ENCODE measurements at places on chromosomes 11 and 22.
A peak's percentile ranks its signal among the peaks of the same experiment; 100 is the strongest.

GRCh38 chr11:62324731-62325556 is 12.3 kb upstream of the ASRGL1 start:
- peak; percentile 25 for DNase-seq

DNA sequence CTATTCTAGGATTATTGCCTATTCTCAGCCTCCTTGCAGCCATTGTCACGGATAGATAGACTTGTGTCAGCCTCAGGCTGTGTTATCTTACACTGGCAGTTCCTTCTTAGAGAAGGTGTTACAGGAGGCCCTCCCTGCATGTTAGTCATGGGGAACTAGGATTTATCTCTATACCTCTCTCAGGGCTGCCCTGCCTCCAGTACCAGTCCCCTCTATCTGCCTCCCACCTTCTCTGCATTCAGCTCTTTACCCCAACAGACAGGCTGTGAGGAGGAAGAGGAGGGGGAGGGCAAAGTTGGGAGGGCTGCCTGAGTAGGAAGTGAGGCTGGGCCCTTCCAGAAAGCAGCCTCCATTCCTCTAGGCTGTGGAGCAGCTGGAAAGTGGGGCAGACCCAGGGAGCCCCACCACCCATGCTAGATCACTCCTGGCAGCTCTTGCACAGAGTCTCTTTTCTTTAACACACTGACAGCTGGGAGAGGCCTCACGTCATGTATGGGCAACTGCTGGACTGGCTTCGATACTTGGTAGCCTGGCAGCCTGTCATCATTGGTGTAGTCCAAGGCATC is 2.9 kb upstream of the IL18BP start:
- DNase-seq, result no peak

- DNase-seq, result peak; percentile 25
Measured at GRCh38 chr22:28750471-28750881, 8.6 kb downstream of the HSCB start.

DNA sequence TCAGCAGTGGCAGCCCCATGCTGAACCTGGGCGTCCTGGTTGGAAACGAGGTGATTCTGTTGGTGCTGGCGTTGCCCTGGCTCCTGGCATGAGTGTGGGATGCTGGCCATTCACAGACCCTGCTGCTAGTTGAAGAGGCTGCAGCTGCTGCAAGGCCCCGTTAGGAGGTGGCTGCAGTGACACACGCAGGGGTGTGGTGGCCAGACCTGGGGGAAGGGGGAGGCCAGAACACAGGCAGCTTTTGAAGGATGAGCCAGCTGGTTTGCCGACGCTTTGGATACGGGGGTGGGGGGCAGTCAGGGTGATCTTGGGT is 77.2 kb downstream of the MORC2 start:
- DNase-seq, result no peak

- no peak for DNase-seq
Measured at GRCh38 chr11:13140873-13141655, 131.9 kb downstream of the RASSF10 start.

DNA sequence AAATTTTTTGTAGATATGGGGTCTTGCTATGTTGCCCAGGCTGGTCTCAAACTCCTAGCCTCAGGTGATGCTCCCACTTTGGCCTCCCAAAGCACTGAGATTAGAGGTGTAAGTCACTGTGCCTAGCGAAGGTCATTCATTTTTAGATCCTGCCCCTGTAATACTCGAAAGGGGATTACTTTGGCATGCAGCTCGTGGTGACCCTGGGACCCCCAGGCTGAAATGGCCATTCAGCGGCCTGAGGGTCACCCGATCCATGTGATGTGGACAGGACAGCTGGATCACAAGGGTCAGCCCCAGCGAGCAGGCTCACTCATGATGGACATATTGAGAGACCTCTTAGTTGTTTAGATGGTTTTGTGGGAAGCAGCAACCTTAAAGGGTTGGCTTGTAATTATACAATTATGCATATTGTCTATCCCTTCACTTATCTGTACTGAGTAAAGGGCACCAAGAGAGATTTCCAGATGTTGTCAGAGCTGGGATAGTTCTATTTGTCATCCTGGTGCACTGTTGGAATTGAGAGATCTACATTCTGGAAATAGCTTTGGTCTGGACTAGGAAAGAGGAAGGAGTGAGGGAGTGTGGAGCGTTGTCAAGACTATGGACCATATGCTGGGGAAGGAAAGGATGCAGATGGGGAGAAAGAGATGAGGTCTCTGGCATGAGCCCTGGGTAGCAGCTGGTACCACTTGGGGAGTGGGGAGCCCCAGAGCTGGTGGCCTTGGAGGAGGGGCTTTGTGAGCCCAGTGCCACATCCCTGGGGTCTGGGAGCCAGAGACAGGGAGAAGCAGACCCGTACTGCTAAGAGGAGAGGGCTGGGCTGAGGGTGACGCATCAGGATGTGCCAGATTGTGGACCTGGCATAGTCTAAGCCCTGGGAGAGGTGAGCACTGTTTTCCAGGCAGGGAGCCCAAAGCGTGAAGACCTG is 15.5 kb downstream of the RHBDD3 start:
- no peak for DNase-seq

GRCh38 chr11:7548659-7549274 is 35.0 kb downstream of the PPFIBP2 start:
- no peak for DNase-seq

GRCh38 chr11:132032555-132032954 is 662.1 kb downstream of the NTM start:
- peak; percentile 70 for DNase-seq

GRCh38 chr22:26800858-26801257 is 143.5 kb downstream of the MIAT start:
- no peak for DNase-seq

- no peak for DNase-seq
Measured at GRCh38 chr11:25535467-25536272, 796.3 kb upstream of the ANO3 start.

DNA sequence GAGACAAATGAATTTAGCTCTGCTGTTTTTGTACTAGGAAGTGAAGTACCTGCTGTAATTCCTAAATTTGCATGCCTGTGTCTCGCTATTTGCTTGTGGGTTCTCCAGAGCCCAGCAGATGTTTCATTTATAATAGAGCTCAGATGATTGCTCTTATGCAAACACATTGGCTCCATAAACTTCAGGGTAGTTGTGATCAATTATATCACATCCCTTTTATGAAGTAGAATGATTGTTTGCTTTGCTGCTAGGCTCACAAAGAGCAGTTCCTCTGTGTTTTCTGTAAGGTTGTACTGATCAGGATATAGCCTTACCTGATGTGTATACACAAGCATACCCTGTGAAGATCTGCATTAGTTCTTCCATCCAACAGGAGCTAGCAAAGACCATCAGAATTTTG is 64.1 kb downstream of the C11orf87 start:
- DNase-seq, result no peak

GRCh38 chr11:124943741-124944140 is 7.9 kb upstream of the HEPACAM start:
- DNase-seq, result no peak

DNA sequence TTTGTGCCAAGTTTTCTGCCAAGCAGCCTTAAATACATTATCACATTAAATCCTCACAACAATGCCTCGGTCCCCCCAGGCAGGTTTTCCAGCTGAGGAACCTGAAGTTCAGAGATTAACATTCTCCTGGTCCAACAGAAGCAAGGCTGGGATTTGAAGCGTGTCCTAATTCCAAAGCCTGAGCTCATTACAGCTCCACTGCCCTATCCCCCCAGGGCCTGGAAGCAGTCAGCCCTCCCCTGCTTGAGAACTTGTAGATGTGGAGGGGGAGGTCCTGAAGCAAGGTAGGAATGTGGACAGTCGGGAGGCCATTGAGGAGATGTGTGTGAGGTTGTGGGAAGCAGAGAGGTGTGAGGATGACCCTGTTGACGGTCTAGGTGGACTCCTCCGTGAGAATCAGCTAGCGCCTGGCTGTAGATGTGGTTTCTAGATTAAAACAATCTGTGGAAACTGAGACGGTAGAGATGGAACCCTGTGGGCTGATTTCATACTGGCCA is 8.1 kb downstream of the GRAMD1B start:
- peak; percentile 64 for DNase-seq

DNA sequence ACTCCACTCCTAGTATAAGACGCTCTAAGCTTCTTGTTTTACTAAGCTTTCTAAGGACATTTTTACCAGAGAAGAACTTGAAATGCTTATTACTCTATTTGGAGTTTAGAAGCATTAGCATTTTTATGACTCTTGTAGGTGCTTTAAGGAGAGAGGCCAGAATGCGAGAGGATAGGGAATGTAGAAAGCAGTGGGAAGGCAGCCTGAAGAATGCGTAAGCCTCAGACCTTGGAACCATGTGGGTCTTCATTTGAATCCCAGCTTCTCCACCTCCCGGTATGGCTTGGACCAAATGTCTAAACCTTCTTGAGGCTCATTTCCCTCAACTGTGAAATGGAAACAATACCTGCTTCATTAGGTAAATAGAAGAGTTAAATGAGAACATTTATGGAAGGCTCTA is 60.0 kb upstream of the AMOTL1 start:
- DNase-seq, result no peak

DNA sequence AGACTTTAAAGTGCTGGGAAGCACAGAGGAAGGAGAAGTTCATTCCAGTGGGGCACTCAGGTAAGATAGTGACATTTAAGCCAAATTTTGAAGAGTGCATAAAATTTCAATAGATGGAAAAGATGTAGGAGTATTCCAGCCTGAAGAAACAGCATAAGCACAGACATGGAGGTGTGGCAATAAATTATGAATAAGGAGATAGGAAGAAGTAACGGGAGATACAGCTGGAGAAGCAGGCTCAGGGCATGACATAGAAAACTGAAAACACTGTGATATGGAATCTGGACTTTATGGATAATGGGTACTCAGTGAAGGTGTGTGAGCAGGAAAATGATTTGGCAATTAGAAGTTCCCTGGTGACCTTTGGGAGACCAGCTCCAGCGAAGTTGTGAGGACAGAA is 33.3 kb downstream of the P4HA3 start:
- DNase-seq, result no peak

- DNase-seq, result no peak
Measured at GRCh38 chr22:31764785-31765184, 11.0 kb downstream of the DEPDC5 start.

- DNase-seq, result no peak
Measured at GRCh38 chr11:61956191-61957020, 6.3 kb downstream of the BEST1 start.

DNA sequence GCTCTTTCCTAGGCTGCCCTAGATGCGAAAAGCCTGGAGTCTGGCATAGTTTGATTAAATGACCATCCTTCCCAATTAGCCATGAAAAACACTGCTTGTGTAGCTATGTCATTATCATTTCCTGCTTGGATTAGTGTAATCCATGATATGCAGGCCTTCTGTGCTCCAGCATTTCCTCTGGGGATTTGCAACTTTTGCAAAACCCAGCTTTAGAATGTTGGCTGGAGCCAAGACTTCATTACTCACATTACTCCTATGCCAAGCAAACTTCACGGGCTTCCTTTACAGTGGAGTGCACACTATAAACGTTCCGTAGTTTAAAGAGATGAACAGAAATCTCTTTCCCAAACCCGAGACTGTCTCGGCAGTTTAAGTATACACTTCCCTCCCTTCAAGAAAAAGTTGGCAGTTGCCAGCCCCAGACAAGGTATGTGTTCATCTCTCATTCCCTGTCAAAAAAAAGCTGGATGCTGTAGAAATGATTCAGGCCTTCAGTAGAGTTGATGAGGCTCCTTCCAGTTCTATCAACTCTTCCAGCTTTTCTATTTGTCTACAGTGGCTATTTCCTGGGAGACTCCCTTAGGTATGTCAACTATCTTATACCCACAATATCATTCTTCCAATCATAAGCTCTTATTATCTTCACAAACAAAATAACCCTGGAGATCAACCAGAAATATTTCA is 180.0 kb downstream of the MAML2 start:
- peak; percentile 98 for DNase-seq

DNA sequence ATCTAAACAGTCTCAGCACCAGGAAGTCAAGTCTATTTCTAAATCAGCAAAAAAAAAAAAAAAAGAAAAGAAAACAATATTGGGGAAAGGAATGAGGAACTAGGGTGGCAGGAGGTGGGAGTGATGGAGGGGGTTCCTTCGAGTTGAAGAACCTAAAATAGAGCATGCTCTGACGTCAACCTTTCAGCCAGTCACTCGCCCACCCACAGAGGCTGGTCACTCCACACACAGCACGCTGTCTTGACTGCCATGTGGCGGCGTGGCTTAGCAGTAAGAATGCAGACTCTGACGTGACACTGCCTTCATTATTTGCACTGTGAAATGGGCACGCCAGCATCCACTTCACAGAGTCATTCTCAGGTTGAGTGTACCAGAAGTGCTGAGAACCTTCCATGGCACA is 48.3 kb downstream of the LARGE1 start:
- no peak for DNase-seq

DNA sequence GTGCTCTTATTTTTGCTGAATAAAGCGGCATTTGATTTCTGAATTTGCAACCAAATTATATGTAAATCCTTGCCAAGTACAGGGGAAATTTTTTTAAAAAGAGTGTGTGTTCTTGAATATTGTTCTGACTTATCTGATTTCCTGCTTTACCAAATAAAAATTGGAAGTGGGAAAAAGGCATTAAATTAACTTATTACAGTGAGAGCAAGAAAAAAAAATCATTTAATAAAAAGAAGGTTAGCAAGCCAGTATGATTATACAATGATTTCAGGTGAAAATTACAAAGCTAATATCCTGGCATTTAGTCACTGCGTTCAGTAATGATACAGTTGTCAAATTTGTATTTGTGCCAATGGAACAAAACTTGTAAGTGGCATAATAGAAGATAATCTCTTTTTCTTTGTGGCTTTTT is 82.1 kb upstream of the PPARA start:
- no peak for DNase-seq

DNA sequence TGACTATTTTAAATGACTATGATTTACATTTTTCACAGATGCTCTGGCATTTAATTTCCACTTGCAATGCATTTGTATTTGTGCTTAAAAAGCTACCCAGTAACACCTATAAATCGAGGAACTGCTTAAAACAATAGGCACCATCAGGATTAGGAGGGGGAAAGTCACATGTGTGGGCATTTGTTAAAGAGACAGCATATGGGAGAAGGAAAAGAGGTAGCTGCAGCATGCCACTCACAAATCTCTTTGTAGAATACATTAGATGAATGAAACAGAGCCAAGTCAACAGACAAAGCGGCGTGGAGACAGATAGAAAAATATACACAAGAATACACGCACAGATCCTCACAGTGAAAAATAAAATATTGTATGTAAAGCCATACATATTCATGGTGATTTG is 228.0 kb downstream of the CADM1 start:
- DNase-seq, result no peak

- no peak for DNase-seq
Measured at GRCh38 chr22:32992821-32993220, 65.4 kb downstream of the SYN3 start.

DNA sequence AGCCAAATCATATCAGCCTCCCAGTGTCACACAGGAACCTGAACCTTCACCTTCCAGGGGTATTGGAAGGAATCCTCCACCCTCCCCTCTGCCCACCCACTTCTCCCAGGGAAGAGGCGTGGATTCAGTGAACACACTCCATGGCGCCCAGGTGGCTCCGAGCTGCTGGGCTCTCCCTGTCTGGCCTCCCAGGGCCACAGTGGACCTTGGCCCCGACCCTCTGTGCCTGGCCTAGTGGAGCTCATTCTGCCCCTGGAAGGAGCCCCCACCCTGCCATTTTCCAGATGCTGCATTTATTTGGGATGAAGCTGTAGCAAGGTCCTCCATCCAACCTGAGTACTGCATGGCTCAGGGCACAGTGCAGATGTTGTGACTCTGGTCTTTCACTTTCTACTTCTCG is 1340.1 kb downstream of the TBC1D22A start:
- DNase-seq, result no peak

GRCh38 chr11:3959015-3959902 is 103.8 kb downstream of the STIM1 start:
- peak; percentile 85 for DNase-seq

GRCh38 chr11:64185175-64185692 is 737 bp upstream of the STIP1 start:
- peak; percentile 83 for DNase-seq

GRCh38 chr11:84012171-84012826 is 726.1 kb upstream of the CCDC90B start:
- DNase-seq, result no peak
